ENCODE measurements at places on chromosomes 2 and 18. TPM values are rescaled to one million over a fixed set of nuclear protein-coding genes. Genes with fewer than 3 reads are reported as not detected.

Gene FAM110C
- total RNA-seq: 12.9 TPM

Gene NAT8
- not detected for total RNA-seq

Gene COLEC11
- not detected for total RNA-seq

Gene RGPD6
- 6.2 TPM for total RNA-seq

Gene GCG
- total RNA-seq: not detected

Gene CRYGC
- total RNA-seq: not detected

Gene VAMP8
- total RNA-seq: 150 TPM

Gene MTIF2
- 31.2 TPM for total RNA-seq

Gene NEB
- total RNA-seq: 0.07 TPM

Gene CRYGD
- total RNA-seq: not detected
